ENCODE measurements at places on chromosomes 5 and 9.

GRCh38 chr9:36868586-36869282 is 165.3 kb downstream of the PAX5 start:
- peak; percentile 28 for DNase-seq

DNA sequence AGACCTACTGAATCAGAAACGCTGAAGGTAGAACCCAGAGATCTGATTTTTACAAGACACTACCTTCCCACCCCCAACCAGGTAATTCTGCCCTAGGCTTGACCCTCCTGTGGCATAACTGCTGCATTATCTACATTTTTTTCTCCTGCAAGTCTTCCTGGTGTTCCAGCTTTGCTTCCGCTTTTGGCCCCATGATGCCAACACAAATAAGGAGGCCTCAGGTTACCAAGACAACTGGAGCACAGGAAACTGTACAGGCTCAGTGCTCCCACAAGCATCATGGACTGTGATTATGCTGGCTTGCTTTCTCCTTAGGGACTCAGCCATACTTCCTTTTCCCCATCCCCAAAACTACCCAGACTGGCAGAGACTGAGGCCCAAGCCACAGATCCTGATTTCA is 6.6 kb upstream of the MSMP start:
- no peak for DNase-seq

DNA sequence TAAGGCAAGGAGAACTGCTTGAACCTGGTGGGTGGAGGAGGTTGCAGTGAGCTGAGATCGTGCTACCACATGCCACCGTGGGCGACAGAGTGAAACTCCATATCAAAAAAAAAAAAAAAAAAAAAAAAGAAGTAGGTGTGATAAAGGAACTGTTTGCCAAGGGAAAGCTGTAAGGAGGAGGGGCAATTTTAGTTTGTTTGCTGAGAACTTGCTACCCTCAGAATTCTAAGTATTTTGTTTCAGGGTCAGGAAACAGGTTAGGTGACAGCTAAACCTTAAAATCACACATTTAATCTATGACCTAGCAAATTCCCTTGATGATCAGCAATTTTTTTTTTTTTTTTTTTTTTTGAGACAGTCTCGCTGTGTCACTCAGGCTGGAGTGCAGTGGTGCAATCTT is 7.2 kb upstream of the ARRDC3 start:
- DNase-seq, result no peak

DNA sequence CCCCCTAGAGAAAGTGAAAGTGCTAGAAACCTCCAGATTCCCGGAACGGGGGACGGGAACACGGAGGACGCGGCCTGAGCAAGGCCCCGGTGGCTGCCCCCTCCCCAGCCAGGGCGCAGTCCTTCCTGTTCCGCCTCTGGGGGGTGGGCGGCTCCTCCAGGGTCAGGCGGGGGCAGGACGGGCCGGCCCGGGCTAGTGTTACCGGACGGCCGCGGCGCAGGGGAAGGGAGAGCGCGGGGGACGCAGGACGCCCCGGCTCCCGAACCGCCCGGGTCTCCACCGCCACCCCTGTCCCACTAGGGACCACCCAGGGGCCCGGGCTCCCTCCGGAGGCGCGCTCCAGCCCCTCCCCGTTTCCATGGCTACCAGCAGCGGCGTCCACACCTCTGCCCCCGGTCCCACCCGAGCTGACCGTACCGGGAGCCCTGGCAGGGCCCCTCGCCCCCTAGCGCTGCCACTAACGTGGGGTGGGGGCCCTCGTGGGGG is 579 bp downstream of the SLC12A7 start:
- DNase-seq, result no peak

GRCh38 chr5:116626945-116627679 is 52.5 kb upstream of the SEMA6A start:
- DNase-seq, result no peak

DNA sequence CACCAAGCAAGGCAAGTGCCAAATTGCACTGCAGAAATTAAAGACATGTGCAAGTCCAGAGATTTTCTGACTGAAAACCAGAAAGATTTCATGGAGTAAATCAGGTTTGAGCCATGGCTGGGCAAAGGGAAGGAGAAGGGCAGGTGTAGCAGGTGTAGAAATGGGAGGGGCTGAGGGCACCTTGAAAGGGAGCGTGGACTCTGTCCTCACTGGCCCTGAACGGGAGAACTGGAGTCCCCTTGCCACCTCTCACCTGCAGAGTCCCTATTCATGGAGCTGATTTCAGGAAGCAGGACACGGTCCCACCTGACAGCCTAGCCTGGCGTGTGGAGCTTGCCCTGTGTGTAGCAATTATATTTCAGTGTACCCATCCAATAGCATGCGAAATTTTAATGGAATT is 46.3 kb downstream of the UBE2QL1 start:
- DNase-seq, result no peak

GRCh38 chr5:20023686-20024180 is 35.7 kb upstream of the CDH18 start:
- DNase-seq, result no peak

- DNase-seq, result no peak
Measured at GRCh38 chr9:82116556-82116955, 128.0 kb downstream of the SPATA31D1 start.

DNA sequence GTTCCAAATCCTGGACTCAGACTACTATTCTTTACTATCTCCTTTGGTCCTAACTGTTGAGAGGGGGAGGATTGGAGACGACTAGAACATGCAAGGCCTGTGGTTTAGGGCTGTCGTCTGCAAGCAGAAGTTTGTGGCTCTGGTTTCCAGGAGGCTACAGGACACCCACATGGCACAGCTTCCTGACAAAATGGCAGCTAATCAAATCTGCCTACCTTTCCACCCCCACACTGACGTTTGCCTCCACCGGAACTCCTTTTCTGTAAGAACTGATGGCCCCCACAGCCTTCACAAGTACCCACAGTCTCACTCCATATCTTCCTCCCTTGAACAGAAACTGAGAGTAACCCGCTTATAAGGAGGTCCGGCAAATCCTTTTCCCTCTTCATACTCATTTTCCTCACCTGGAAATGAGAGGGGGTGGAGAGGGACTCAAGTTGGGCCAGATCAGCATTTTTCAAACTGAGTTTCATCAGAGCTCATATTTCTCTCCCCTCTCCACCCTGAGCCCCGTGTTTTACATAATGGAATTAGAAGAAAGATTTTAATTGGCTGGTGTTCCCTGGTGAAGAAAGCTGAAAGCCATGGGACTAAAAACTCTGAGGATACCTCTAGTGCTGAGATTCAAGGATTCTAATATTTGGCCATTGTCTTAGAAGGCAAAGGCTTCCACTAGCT is 5.2 kb downstream of the SLC31A2 start:
- DNase-seq, result no peak

GRCh38 chr5:130141659-130142320 is 237.5 kb downstream of the CHSY3 start:
- DNase-seq, result peak; percentile 55

- peak; percentile 41 for DNase-seq
Measured at GRCh38 chr5:60842871-60843385, 1.1 kb downstream of the ELOVL7 start.

DNA sequence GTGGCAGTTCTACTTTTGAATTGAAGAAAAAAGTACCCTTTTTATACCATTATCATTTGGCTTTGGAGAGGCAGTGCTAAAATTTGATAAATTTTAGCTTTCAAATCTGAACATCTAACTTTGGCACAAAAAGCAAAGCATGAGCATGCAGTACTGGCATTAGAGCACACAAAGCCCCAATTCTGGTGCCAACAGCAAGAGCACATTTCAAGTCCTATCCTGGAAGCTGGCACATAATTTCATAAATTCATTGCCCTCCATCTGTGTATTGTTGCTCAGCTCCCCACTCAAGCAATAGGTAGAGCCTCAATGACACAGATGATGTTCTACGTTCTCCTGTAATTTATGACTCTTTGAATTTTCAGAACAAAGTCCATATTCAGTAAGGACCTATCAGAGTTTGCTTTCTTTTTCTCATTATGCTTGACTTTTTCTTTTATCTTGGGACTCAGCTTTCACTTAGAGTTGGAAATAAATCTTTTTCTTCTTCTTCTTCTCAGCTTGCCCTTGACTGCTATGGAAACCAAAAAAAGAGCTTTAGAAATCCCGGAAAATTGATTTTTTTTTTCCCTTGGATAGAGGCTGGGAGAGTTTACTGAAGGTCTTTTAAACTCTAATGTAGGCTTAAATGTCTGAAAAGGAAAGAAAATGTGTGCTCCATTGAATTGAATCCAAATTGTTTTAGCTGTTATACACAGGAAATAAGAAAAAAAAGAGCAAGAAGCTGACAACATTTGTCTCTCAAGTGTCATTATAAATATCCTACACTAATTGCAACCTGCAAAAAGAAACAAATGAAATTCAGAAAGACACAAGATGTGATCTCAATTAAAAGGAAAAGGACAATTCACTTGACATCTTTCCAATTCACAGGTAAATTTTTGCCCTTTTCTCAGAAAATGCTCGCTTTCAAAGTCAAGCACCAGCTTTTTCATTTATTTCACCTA is 380.8 kb upstream of the CDH18 start:
- DNase-seq, result no peak

- peak; percentile 7 for DNase-seq
Measured at GRCh38 chr9:18611971-18612370, 138.0 kb downstream of the ADAMTSL1 start.

DNA sequence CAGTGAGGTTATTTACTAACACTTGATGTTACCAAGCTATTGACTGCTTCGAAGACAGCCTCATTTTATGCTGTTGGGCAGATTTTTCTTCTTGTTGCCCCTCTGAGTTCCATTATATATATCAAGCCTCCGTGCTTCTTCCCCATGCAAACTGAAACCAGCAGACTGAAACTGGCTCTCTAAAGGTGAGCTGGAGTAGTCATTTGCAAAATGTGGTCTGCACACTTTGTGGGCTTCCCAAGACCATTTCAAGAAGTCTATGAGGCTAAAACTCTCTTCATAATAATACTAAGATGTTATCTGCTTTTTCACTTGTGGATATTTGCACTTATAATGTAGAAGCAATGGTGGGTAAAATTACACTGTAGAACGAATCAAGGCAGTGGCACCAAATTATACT is 13.9 kb downstream of the SLC36A1 start:
- no peak for DNase-seq

GRCh38 chr9:17520268-17521064 is 58.4 kb upstream of the SH3GL2 start:
- DNase-seq, result no peak

- DNase-seq, result no peak
Measured at GRCh38 chr9:97557606-97558095, 56.2 kb downstream of the TMOD1 start.

DNA sequence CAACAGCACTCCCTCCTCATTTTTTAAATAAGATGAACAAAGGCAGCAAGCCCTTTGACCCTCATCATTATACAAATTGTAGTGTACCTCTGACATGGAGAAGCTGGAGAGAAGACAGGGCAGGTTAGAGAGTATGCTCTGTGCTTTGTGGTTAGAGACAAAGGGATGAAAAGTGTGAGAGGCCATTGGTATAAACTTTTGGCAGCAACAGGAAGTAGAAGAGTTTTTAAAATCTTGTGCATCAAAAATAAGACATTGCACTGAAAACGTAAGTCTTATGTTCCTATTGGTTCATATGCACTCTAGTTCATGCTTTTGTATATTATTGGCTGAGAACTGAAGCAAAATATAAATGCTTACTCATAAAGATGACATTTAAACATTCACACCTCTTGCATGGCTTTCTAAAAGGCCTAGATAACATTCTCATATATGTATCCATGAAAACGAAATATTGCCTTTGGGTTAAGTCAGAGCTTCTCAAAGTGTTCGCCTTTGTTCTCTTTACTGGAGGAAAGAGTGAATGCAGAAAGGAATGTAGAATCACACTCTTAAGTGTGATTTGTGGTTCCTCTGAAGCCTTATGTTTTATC is 158.0 kb downstream of the PALM2AKAP2 start:
- no peak for DNase-seq

DNA sequence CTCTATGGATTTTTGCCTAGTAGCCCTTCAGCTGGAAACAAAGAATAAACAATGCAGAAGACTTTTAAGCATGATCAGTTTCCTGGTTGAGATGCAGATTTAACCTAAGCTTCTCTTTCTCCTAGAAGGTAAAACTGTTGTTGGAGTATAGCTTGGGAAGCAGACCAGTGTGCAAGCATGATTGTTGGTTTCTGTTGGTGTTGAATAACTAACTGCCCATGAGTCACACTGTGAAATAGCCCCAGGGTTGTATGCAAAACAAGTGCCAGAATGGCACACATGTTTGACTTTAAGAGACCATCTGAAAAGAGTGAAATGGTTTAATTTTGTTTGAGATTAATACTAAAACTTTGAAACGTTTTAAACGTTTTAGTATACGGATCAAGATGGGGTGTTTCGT is 227.1 kb downstream of the ARHGEF28 start:
- peak; percentile 18 for DNase-seq

- no peak for DNase-seq
Measured at GRCh38 chr9:96460470-96460869, 10.5 kb downstream of the HABP4 start.

DNA sequence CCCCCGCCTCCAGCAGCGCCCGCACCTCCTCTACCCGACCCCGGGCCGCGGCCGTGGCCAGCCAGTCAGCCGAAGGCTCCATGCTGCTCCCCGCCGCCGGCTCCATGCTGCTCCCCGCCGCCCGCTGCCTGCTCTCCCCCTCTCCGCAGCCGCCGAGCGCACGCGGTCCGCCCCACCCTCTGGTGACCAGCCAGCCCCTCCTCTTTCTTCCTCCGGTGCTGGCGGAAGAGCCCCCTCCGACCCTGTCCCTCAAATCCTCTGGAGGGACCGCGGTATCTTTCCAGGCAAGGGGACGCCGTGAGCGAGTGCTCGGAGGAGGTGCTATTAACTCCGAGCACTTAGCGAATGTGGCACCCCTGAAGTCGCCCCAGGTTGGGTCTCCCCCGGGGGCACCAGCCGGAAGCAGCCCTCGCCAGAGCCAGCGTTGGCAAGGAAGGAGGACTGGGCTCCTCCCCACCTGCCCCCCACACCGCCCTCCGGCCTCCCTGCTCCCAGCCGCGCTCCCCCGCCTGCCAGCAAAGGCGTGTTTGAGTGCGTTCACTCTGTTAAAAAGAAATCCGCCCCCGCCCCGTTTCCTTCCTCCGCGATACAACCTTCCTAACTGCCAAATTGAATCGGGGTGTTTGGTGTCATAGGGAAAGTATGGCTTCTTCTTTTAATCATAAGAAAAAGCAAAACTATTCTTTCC is 19.3 kb downstream of the CDKN2A start:
- DNase-seq, result peak; percentile 66

- no peak for DNase-seq
Measured at GRCh38 chr5:73640861-73641320, 14.9 kb downstream of the ARHGEF28 start.

- DNase-seq, result no peak
Measured at GRCh38 chr5:35016174-35017051, 31.3 kb downstream of the AGXT2 start.

DNA sequence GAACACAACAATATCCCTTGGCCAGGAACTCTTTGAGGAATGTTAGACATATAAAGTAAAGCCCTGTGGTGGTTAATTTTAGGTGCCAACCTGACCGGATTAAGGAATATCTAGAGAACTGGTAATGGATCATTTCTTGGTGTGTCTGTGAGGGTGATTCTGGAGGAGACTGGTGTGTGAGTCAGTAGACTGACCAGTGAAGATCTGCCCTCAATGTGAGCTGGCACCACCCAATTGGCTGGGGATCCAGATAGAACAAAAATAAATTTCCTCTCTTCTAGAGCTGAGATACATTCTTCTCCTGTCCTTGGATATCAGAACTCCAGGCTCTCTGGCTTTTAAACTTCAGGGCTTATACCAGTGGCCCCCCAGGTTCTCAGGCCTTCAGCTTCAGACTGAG is 56.2 kb upstream of the TNPO1 start:
- DNase-seq, result no peak

All from ELF-1 (cell line).